ENCODE measurements at places on chromosomes 6 and 20. TPM values are rescaled to one million over a fixed set of nuclear protein-coding genes. Genes with fewer than 3 reads are reported as not detected.

Gene C6orf163
- not detected for total RNA-seq

Gene HDGFL1
- total RNA-seq: not detected

Gene CRISP1
- total RNA-seq: not detected

Gene NOX3
- total RNA-seq: not detected

DNA sequence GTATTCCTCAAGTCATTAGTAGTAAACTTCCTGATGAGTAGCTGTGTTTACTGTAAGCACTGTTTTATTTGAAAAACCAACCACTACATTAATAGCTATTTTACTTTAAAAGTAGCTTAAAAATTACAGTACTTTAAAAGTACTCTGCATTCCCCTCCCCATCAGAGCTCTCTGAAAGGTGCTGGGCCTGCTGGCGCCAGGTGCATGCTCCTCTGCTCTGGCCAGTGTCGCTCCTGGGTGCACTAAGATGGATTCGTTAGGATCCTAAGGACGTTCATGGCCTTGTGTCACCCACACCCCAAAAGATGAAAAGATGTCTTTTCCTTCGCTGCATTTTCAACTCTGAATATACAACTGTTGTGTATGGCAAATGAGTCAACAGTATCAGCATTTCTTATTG is 43.9 kb upstream of the KIF25 start:
- no peak for DNase-seq

- no peak for DNase-seq
Measured at GRCh38 chr20:1899241-1899525, 4.0 kb downstream of the SIRPA start.

DNA sequence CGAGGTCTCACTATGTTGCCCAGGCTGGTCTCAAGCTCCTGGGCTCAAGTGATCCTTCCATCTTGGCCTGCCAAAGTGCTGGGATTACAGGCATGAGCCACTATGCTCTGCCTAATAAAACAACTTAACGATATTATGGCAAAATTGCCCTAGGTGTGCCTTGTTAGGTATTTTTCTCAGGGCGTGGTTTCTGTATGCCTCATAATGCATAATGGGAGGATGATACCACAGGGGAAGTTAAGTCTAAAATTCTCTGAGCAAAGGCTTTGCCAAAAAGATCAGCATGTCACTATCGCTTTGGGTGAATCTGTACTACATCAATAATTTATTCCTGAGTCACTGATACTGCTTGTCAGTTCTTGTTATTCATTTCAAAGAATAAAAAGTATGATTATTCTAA is 15.9 kb upstream of the LOC128125822 start:
- DNase-seq: no peak

- no peak for DNase-seq
Measured at GRCh38 chr20:63580796-63581461, 6.9 kb upstream of the HELZ2 start.

- DNase-seq: peak; percentile 77
Measured at GRCh38 chr6:158057213-158057987, 75.7 kb downstream of the SYNJ2 start.

DNA sequence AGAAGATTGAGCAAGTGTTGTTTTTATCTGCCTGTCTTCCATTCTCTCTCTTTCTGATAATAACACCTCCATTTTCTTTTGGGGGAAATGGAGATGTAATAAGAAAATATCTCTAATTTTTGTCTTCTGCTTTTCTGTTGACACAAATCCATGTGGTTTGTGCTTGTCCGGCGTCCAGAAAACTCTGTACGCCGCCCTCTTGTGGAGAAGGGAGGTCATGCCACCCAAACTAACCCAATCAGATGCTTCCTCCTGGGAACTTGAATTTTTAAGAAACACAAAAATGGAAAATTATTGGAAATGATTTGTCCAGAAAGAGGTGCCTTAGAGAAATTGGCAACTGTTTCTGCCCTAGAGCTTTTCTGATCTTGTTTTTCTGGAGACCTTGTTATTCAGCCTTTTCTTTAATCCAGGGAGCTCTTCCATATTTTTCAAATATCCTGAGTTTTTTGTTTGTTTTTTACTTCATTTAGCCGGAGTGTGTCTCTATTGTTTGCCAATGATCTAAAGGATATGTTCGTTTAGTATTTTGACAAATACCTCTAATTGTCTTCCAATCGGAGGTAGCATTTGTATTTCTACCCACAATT is 17.8 kb upstream of the FNDC1 start:
- peak; percentile 31 for DNase-seq

Measured in MG63 (cell line).